ENCODE measurements at places on chromosomes 16 and 17.
A peak's percentile ranks its signal among the peaks of the same experiment; 100 is the strongest.

DNA sequence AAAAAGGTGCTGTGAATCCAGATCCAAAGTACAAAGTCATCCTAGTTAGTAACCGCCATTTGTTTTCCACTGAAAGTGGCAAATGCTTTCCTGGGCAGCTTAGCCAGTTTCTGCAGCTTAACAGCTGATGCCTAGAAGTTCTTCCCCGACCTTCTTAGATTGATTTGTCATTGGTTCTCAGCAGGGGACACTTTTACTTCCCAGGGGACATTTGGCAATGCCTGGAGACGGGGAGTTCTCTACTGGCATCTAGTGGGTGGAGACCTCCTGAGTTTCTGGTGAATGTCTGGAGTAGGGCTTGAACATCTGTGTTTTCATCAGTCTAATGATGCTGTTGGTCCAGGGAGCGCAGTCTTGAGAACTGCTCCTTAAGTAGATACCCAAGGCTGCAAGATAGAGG is 7.6 kb downstream of the DNAJA3 start:
- no peak for DNase-seq

DNA sequence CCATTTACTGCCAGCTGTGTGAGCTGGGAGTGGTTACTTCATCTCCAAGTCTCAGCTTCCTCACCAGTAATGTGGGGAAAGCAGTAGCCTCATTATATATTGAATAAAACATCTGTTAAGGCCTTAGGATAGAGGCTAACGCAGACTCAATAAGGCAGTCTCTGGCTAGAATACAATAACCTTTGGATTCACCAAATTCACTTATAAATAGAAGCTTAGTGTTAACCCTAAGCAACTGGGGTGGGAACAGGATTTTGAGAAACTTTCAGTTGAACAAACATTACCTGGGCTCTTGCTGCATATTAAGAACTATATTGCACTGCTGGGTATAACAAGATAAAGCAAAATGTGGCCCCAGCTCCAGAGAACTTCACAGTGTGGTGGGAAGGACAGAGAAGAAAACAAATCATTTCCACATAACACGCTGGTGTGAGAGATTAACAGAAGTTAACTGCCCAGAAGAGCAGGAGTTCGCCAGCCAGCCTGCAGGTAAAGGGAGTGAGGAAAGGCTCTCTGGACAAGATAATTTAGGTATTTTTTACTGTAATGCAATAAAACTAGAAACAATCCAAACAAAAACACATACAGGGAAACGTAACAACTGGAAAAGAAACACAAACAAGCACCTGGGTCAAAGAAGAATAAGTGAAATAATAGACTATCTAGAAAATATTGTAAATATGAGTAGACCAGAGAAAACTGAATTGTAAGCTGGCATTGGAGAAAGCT is 57.0 kb downstream of the USP31 start:
- no peak for DNase-seq

- DNase-seq, result no peak
Measured at GRCh38 chr16:69294051-69294450, 17.1 kb upstream of the VPS4A start.

- DNase-seq, result no peak
Measured at GRCh38 chr17:33142705-33143299, 150.3 kb downstream of the ASIC2 start.

- DNase-seq, result no peak
Measured at GRCh38 chr17:42525221-42525620, 10.8 kb upstream of the NAGLU start.

DNA sequence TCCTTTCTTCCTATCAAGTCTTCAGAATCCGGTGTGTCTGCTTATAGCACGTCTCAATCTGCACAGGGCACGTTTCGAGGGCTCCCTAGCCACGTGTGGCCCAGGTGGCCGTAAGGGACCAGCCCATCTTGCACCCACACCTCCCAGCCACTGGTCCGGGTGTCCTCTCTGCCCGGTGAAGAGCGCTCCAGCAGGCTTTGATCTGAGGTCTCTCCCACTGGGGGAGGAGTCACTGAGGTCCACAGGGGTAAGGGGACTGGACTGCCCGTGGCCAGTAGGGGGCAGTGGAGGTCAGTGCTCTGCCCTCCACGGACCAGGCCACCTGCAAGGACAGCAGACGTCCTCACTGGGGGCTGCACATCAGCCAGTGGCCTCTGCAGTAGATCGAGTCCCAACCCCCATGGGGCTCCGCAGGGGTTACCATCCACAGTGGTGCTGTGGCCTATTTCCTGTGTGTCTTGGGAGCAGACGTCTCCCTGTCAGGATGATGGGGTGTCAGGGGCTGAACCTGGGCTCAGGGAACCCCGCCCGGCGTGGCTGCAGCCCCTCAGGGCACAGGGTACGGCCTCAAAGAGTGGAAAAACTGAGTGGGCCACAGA is 204.1 kb upstream of the CIBAR2 start:
- peak; percentile 77 for DNase-seq

DNA sequence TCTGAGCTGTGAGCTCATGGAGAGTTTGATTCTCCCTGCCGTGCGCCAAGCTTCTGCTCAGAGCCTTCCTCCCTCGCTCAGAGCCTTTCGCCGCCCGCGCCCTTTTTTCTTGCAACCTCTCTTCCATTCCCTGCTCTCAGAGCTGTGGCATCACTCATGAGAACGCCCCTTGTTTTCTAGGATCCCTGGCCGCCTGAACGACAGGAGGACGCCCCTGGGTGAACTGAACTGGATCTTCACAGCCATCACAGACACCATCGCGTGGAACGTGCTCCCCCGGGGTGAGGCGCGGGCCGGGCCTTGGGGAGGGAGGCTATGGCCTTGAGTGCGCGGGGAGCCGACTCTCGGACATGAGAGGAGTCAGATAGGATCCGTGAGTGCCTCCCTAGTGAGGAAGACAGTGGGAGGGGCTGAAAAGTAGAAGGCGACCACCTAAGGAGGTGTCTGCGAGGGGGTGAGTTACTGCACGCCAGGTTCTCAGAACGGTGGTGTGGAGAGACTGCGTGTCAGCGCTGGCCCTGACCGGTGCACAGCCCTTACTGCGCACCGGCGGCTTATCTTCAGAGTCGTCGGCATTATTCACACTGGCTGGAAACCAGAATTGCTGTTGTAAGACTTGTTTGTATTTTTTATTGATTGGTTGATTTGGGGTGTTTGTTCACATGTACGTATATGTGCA is 169.5 kb upstream of the CHMP6 start:
- no peak for DNase-seq

DNA sequence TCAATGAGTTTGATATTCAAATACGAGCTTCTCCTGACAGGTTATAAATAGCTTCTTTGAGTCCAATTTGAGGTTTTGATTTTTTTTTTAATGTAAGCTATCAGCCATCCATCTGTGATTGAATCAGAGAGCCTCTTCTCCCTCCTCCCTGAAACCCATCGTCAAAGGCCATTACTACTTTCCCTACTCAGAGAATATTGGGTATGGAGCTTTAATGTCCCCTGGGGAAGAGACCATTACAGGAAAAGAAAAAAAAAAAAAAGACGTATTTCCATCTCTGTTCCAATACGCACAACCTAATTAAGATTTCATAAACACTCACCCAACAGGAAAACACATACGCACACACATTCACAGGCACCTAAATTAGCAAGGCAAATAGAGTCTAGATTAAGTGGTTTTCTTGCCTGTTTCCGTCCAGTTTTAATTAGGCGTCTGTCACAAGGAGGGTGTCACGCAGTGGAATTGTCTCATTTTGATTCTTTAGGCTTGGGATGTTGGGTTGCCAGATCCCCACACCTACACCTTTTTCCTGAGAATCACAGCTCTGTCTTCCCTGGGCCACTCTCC is 194.3 kb upstream of the RPL38 start:
- no peak for DNase-seq

GRCh38 chr17:61399131-61400065 is at the start of gene TBX2:
Gene TBX2, plus strand, starts transcription at chr17:61399843. Its CDS starts 334 bp downstream, at chr17:61400177.
- no peak for DNase-seq

GRCh38 chr17:64706224-64707049 is 44.3 kb upstream of the SMURF2 start:
- DNase-seq, result no peak

- no peak for DNase-seq
Measured at GRCh38 chr17:16033729-16034349, 34.2 kb downstream of the TTC19 start.

- no peak for DNase-seq
Measured at GRCh38 chr17:27651411-27652345, 20.7 kb downstream of the LGALS9 start.

DNA sequence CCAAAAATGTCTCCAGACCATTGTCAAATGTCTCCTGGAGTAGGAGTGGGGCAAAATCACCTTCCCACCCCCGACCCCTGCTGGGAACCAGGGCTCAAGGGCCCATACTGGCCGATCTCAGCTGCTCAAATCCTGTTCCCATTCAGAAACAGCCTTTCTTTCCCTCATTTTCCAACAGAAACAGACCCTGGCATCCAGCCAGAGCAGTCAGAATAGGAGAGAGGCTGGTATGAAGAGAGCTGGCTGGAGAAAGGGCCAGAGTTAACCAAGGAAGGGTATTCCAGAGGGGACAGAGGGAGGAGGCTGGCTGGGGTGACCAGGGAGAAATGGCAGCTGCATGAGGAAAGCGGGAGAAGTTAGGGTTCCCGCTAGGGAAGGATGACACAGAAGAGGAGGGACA is 199.1 kb downstream of the XYLT1 start:
- no peak for DNase-seq

- no peak for DNase-seq
Measured at GRCh38 chr17:37429453-37429852, 22.8 kb downstream of the TADA2A start.

DNA sequence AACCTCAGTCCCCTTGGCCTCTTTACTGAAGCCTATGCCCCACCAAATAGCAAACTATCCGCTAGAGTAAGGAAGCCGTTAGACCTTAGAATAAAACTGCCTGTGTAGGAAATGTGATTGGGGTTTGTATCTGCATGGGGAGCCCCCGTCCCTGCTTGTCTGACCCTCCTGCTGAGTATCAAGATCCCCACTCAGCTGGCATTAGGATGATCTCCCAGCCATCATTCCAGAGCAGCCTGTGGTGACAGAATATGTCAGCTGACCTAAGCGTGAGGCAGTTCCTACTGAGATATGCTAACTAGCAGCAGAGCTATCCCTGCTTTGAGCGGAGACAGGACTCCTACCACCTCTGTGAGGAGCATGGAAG is 645 bp upstream of the GFOD2 start:
- DNase-seq, result no peak

DNA sequence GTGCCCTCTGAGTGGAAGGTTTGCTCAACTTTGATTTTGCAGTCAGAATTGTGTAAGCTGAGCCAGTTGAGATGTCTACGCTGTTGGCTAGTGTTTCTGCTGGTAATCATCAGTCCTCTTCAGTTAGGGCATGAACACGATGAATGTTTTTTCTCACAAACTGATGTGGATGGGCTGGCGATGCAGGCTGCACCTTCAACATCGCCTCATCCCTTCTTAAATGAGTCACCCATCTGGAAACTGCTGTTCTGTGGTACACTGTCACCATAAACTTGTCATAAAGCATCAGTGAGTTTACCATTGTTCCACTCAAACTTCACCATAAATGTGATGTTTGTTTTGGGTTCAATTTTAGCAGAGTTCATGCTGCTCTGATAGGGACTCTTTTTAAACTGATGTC is 8.4 kb downstream of the C16orf95 start:
- DNase-seq, result no peak

DNA sequence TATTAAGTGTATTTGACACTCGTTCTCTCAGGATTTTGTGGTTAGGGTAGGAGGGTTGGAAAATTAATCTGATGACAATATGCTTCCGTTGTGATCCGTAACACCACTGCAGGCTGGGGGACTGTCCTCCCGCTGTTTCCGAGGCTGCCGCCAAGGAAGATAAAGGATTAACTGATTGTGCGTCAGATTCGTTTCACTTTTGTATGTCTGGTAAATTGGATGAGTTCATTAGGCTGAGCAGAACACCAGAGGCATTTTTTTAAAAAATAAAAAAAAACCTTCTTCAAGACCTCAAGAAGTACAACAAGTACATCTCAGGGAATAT is 486.7 kb upstream of the SALL1 start:
- no peak for DNase-seq

GRCh38 chr17:73645050-73645871 is 1.0 kb upstream of the SDK2 start:
- DNase-seq, result no peak

DNA sequence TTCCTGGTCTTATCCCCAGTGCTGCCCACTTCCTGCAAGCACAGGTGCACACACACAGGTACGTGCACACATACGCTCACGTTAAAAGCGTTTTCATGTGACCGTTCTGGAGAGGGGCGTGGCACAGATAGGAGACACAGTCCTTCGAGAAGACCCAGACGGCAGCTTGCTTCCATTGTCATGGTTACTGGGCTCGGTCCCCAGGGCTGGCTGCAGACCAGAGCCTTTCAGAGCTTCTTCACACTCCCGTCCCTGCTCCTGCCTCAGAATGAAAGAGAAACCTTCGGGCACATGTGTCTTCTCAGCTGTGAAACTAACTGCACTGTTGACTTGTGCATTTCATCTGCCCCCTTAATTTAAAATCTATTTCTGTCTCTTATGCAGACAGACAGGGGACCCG is 154.2 kb downstream of the PITPNC1 start:
- DNase-seq, result peak; percentile 80

- no peak for DNase-seq
Measured at GRCh38 chr17:20200016-20200795, 191.0 kb downstream of the SPECC1 start.

- no peak for DNase-seq
Measured at GRCh38 chr17:4357030-4357628, 9.3 kb downstream of the UBE2G1 start.
